BJ (cell line): ENCODE measurements at places on chromosomes 7 and 10. TPM values are rescaled to one million over a fixed set of nuclear protein-coding genes. Genes with fewer than 3 reads are reported as not detected.

DNA sequence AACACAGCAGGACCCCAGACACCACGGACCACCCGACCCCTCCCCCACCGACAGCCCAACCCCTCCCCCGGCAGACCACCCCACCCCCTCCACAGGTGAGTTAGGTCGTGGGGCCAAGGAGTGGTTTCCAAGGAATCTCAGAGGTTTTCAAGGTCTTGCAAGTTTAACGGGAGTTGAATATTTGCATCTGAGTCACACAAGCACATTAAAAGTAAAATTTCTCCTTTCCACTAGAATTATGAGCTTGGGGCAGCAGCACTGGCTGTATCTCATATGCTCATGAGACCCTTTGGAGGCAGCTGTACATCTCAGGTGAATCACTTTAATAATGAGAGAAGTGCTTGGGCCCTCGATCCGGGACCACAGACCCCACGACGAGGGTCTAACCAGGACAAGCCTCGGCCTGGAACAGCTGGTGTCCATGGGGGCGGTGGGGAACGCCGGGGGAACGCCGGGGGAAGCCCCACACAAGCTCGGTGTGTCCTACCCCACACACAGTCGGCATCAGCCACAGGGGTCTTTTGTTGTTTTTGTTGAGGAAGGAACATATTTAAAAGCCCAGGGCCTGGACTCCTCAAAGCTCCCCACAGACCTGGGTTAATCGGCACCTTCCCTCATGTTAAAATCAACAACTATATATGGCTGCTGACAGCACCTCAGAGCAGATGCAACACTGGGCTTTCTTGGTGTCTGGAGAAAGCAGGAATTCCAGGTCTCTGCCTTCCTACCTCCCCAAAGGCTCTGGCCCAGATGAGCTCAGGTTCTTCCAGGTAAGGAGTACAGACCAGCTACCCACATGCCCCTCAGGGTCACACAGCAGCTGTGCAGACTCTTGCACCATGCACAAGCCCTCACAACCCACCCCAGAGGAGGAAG, 130.3 kb downstream of the DIP2C start:
- no peak for DNase-seq

DNA sequence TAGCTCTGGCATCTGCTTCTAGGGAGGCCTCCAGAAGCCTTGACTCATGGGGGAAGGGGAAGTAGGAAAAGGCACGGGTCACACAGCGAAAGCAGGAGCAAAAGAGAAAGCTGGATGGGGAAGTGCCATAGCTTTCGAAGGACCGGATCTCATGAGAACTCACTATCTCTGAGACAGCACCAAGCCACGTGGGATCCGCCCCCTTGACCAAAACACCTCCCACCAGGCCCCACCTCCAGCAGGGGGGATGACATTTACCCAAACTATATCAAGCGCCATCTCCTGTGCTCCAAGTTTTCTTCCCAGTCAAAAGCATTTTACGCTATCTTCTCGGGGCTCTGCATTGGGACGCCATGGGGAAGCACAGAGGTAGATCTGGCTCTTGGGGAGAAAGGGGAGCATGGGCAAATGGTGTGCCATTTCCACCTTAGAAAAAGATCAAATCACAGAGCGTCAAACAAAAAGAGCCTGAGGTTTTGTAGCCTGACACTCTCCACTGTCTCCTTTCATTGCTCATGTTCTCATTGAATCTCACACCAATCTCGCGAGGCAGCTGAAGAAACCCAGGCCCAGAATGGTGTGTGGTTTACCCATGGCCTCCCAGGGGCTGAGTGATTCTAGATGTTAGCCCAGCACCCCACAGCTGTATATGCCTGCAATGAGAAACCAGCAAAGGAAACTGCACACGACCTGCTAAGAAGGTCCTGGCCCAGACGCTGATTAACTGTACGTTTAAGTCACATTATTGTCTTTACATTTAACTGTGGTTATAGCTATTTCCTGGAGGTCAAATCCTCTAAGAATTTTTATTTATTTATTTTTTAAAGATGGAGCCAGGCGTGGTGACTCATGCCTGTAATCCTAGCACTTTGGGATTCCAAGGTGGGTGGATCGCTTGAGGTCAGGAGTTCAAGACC, 8.1 kb upstream of the OLAH start:
- DNase-seq = no peak

- no peak for DNase-seq
Measured at GRCh38 chr7:2195400-2196246, 37.1 kb downstream of the MAD1L1 start.

GRCh38 chr10:77849039-77849664, 77.4 kb downstream of the DLG5 start:
- no peak for DNase-seq

- DNase-seq = no peak
Measured at GRCh38 chr10:85575441-85575840, 791.2 kb downstream of the GRID1 start.

- DNase-seq = no peak
Measured at GRCh38 chr10:97937054-97937453, 87.4 kb downstream of the GOLGA7B start.

DNA sequence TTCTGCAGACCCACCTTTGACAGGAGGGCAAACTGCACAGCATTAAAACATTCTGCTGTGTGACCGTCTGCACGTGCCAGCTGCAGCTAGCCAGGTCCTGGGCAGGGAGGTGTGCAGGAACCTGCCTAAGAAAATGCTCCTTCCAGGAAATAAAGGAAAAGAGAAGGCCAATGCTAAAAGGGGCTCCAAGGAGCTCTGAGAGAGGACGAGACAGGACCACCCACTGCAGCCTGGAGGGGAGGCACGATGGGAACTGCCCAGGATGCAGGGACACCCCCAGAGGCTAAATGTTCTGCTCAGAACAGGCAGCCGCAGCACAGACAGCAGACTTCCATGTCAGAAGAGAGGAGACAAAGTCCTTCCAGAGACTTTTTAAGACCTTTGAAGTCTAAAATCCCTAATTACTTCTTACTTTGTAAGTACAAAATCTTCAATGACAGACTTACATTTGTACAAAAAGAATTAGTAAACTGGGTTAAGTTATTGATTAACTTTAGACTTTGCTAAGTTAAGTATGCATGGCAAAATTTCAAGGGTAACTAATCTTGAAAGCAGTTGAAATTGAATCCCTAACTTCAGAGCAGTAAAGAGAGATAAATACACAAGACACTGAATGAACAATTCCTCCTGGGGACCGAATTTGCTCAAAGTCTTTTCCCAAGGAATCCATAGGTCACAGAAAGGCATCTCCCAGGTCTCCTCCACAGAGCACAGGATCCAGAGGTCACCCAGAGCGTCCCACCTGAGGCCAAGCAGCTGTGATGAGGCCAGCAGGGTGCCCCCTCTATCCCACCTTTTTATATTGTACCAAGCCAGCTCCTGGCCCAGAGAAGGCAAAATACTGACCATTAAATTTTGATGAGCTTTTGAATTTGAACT, 21.5 kb downstream of the HSPA12A start:
- no peak for DNase-seq

Gene SPDYE16
- not detected in 2 replicates for polyA plus RNA-seq

Gene FEZF1
- polyA plus RNA-seq = not detected in 2 replicates

Gene TAS2R16
- not detected in 2 replicates for polyA plus RNA-seq

Gene GPC2
- 1.3 and 1.9 TPM in 2 replicates for polyA plus RNA-seq

Gene MOGAT3
- not detected in 2 replicates for polyA plus RNA-seq

Gene EIF5AL1
- 0.23 and 0.64 TPM in 2 replicates for polyA plus RNA-seq

Gene COL17A1
- polyA plus RNA-seq = 0.01 and 0.02 TPM in 2 replicates

Gene HOXA7
- 3.8 and 4.4 TPM in 2 replicates for polyA plus RNA-seq

Gene C10orf105
- polyA plus RNA-seq = 0.69 and 1.1 TPM in 2 replicates
